ENCODE measurements at places on chromosomes 2 and 18.
A peak's percentile ranks its signal among the peaks of the same experiment; 100 is the strongest.

- no peak for DNase-seq
Observed at GRCh38 chr2:159545085-159545484, 71.3 kb downstream of the BAZ2B start.

- no peak for DNase-seq
Observed at GRCh38 chr18:55501982-55502710, 85.8 kb downstream of the TCF4 start.

GRCh38 chr18:21205695-21206094, 36.3 kb upstream of the GREB1L start:
- no peak for DNase-seq

- no peak for DNase-seq
Observed at GRCh38 chr18:13361431-13361830, 142.9 kb downstream of the LDLRAD4 start.

DNA sequence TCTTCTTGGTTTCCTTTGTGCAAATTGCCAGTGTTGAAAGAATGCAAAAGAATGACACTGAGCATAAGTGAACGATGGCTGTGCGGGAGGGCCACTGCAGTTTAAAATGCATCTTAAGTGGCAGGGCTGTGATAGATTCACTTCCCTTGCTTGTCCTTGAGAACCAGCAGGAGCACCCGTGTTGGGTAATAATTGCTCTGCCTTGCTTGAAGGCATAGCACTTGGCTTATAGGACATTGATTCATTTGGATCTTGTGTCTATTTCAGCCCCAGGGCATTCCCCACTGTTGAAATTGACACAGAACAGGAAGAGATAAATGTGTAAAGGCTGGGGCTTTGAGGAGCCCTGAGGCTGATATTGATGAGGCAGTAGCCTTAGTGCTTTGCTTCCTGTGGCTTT, 1003.7 kb upstream of the GYPC start:
- peak; percentile 33 for DNase-seq

- DNase-seq, result no peak
Observed at GRCh38 chr2:26916128-26916692, 54.2 kb upstream of the MAPRE3 start.

GRCh38 chr18:74976331-74976909, 232.5 kb downstream of the PTGR3 start:
- DNase-seq, result no peak

DNA sequence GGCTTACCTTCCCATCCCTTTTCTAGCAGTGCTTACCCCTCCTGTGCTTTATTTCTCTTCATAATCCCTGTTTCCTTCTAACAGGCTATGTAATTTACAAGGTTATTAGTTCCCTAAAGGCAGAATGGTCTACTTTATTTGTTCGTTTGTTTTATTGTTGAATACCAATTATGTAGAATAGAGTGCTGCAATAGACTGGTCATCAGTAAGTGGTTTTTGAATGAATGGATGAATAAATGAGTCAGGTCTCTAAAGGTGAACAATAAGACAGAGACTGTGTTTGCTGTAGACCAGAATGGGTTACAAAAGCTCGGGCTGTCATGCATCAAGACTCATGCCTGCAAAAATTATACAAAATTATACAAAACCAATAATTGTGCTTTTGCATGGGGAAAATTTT, 332.0 kb downstream of the IRS1 start:
- DNase-seq, result no peak

- DNase-seq, result no peak
Observed at GRCh38 chr2:20349513-20349921, 1.1 kb downstream of the PUM2 start.

DNA sequence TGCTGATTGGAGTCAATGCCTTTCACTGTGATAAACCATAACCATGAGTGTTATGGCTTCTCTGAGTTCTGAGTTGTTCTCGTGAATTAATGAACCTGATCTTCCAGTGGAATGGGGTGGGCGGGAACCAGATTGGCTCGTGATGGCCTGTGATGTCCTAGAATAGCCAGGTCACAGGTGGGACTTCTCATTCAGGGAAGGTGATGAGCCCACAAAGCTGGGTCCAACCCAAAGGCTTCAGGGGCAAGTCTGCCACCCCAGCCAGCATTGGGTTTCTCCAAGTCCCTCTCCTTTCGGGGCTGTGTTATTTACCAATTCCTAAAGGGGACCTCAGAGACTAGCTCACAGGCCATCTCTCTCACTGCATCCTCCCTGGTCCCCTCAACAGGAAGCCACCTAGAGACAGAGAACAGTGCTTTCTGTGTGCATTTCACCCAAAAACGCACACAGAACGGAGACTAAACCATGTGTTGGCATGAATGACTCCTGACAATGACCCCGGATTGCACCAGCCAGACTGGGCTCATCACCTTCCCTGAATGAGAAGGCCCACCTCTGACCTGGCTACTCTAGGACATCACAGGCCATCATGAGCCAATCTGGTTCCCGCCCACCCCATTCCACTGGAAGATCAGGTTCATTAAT, 85.5 kb downstream of the MALT1 start:
- no peak for DNase-seq

GRCh38 chr2:207251573-207252192, 85.9 kb upstream of the KLF7 start:
- no peak for DNase-seq

GRCh38 chr2:128469875-128470274, 151.2 kb upstream of the HS6ST1 start:
- DNase-seq, result no peak

DNA sequence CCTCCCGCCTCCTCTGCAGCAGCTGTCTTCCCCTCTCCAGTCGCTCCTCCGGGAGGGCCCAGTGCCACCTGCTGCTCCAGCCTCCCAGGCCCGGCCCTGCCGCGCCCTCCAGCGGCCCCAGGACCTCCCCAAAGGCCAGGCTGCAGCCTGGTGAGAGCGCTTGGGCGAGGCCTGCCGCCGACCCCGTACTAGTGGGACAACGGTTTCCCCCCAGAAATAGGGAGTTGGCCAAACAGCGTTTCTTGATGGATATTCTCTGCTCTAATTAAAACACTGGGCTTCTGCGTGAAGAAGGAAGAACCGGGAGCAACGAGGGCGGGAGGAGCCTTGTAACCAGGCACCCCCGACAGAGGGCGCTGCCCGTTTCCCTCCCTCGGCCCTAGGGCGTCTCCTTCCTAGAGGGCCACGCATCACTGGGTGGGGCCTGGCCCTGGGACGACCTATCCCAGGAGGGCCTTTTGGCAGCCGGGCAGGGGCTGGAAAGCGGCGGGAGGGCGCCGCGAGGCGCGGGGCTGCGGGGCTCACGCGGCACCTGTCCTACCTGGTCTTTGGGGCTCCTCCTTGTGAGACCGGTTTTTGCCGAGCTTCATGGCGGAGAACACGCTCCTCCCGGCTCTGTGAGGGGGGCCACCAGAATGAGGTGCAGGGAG, 25.4 kb upstream of the OTOF start:
- peak; percentile 80 for DNase-seq

DNA sequence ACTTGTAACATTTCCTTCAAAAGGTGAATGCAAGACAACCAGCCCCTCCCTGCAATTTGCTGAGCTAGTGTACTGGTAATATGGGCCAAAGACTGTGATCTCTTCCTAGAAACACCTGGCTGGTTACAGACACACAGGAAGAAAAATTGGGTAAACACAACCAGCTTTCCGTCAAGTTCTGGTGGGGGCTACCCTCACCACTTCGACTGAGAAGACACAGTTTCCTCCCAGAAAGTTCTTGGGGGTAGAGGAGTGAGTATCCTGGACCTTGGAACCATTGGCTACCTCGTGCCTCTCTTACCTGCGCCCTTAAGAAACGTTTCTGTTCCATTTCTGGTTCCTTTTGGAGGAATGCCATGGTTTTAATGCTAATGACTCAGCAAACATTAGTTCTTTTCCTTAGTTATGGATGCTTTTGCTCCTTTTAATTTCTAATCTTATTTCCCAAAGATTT, 120.9 kb upstream of the DLX2 start:
- DNase-seq, result no peak

DNA sequence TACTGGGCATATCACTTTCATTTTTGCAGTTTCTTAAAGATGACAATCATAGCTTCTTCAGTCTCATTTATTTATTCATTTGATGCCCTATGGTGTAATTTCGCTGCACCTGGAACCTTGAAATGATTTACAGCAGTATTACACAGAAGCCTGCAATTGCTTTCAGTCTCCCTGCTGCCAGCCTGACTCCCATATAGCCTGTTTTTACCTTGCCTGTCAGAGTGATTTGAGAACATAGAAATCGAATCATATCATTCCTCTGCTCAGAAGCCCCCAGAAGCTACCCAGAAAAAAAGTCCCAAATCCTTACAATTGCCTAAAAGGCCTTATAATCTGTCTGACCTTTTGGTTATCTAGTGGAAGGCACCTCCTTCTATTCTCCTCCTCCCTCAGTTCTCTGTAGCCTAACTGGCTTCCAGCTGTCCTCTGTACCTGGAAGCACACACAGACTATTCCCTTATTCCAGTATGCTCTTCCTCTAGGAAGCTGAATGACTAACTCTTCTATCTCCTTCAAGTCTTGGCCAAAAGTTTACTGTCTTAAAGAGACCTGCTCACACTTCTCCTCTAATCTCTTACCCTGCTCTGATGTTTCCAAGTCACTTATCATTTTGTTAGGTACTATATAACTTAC, 12.6 kb downstream of the SCN3A start:
- DNase-seq, result no peak

GRCh38 chr2:217162533-217162932, 302.7 kb upstream of the TNP1 start:
- DNase-seq, result no peak

DNA sequence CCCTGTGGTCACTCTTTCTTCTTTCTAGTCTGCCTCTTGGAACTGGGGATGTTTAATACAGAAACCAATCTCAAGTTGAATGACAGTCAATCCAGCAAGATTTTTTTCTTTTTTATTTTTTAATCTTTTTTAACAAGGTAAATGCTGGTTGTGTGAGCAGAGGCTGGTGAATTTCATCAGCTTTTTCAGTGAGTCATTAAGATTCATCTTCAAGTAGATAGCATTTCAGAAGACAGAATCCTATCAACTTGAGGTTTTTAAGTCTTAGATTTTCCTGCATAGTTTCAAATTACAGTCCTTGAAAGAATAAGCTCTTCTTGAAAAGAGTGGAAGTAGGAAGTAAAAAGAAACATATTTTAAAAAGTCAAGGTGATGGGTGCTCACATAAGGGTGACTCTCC, 12.4 kb downstream of the SLC8A1 start:
- DNase-seq, result no peak

GRCh38 chr18:13416208-13416607, 197.6 kb downstream of the LDLRAD4 start:
- no peak for DNase-seq

DNA sequence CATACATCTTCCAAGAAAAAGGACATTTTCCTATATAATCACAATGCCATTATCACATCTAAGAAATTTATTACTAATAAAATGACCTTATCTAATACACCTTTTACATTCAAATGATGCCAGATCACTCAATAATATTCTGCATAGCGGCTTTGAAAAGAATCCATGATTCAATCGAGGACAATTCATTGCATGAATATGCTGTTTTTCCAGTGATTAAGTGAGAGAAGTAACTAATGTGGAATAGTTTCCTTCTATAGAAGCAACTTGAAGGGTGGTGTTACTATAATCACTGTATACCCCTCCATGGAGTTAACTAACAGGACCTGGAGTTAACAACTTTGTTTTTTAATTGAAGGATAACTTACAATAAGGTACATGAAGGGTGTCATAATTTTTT, 9.1 kb downstream of the PLEK start:
- DNase-seq, result no peak

GRCh38 chr2:57990118-57990725, 56.4 kb upstream of the VRK2 start:
- no peak for DNase-seq

- no peak for DNase-seq
Observed at GRCh38 chr2:120684289-120685065, 51.2 kb upstream of the GLI2 start.

- peak; percentile 72 for DNase-seq
Observed at GRCh38 chr2:230068016-230068650, 591 bp downstream of the SLC16A14 start.

GRCh38 chr2:235142601-235143000, 190.8 kb downstream of the SH3BP4 start:
- DNase-seq, result no peak

GRCh38 chr2:159201360-159202063, 85.0 kb downstream of the WDSUB1 start:
- no peak for DNase-seq

GRCh38 chr2:85288244-85288725, 39.5 kb downstream of the TGOLN2 start:
- DNase-seq, result no peak

DNA sequence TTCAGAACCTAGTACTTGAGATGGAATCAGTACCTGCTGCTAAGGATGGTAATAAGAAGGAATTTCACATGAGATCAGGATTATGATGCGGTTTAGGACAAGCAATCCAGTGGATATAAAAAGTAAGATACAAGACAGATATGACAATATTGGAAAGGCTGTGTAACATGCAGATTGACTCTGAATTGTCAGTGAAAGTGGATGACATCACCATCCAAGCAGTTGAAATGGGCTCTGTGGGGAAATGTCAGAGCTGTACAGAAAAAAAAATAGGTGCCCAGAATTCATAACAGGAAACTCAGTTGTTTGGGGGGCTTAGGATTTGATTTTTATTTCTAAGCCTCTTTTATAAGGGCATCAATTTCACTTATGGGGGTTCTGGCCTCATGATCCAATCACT, 438.3 kb downstream of the SPAG16 start:
- no peak for DNase-seq

GRCh38 chr18:2653467-2653866, 2.1 kb upstream of the SMCHD1 start:
- no peak for DNase-seq

DNA sequence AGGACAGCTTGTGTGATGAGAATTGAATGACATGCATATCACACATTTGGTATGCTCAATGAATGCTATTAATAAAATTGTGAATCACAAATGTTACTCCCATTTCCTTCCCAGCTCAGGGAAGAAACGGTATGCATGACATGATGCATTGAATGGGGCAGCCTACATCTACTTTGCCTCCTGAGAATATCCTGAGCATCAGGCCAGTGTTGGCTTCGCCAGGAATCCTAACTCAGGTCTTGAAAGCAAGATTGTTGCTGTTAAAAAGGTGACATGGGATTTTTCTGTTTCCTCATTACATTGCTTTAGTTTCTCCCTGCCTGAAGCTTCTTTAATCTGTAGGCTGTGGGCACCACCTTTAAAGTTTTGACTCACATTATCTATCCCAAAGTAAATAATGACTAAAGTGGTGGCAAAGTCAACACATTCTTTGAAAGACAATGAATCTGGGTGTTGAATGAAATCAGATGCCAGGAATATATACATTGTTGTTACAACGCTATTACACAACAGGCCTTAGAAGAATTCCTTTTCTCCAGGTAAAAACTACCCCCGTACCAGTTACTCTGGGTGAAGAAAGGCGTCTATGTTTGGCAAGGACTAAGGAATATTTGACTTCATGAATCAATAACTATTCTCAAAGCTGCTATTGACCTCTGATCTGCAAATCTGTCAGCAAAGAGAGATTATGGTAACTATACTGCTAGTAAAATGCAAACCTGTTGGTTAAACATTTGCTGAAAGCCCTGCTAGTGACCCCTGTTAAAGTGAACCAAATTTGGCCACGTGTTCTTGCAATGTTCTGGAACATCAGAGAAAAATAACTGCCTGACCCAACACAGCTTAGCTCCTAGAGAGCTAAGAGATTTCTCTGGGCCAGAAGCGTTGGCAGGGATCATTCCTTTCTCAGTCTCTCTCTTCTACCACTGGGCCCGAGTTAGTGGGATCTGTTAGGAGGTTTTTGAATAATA, 30.5 kb upstream of the NEDD4L start:
- DNase-seq, result no peak

GRCh38 chr18:23384778-23385736, 68.0 kb upstream of the RIOK3 start:
- DNase-seq, result no peak

- no peak for DNase-seq
Observed at GRCh38 chr2:113141451-113141850, 14.1 kb downstream of the IL1RN start.

GRCh38 chr2:214184461-214184860, 226.4 kb upstream of the VWC2L start:
- DNase-seq, result no peak
